ENCODE measurements at places on chromosomes 3 and 15.

- no peak for DNase-seq
These were observed 32.2 kb upstream of the LYZL4 start for GRCh38 chr3:42442640-42443039.

DNA sequence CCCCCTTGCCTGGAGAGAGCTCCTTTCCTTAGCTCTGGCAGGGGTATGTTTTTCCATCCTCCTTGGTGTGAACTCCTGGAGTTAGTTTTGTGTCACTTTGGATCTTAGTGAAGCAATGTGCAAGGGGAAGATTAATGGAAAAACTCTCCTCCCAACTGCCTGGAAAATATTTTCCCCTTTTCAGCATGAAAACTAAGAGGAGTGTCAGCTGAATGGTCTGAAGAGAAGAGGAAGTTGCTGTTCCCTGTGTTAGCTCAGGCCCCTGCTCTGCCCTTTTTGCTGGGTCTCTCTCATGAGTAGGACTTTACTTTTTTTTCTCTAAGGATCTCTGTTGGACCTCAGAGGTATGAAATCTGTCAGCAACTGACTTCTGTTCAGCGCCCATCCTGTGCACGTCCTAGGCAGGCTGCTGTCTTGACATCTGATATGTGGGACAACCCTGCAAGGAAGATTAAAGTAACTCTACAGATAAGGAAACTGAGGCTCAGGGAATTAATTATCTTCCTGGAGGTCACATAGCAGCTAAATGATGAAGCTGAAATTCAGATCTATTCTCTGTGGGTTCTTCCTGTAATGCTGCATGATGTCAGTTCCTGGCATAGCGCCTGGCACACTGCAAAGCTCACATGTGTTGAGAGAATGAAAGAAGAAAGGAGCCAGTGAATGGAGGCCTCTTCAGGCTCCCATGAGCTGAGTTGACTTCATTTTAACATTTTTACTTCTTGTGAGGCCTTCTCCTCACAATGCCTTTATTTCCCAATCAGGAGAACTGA, 109.7 kb upstream of the GALNT15 start:
- DNase-seq: no peak

DNA sequence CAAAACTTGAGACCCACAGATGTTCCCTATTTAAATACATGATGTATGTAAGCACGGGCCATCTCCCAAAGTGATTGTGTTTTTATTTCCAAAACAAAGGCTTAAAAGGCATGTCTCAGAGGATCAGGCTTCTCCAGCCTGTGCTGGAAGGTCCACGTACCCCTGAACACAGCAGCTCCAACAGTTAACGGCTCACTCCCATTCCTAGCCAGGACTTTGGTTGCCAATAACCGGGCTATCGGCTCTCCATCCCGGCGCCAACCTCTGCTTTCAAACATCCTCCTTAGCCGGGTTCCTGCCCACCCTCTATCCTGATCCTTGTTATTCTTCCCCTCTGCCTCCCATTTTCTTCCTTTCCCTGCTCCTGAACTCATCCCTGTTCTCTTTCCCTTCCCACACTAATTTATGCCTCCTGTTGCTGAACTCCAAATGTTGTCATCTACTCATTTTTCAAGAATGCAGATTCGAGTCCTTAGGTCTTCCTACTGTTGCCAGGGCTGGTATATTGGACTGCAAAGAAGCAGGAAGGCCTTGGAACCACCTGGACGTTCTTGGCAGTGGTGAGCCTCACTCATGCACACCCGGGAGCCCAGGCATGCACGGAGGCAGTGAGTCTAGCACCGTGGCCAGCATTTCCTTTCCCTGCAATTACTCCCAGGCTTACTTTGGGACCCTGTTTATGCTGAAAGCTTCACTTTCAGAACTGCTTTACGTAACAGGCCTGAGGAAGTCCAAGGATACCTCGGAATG, 128.4 kb upstream of the RAD18 start:
- no peak for DNase-seq

GRCh38 chr15:84142888-84143337, 92.7 kb upstream of the GOLGA6L4 start:
- peak; percentile 49 for DNase-seq

GRCh38 chr3:10335190-10335738, 14.4 kb upstream of the SEC13 start:
- no peak for DNase-seq

- DNase-seq: no peak
These were observed 1.8 kb downstream of the CLDN18 start for GRCh38 chr3:138011722-138012121.

DNA sequence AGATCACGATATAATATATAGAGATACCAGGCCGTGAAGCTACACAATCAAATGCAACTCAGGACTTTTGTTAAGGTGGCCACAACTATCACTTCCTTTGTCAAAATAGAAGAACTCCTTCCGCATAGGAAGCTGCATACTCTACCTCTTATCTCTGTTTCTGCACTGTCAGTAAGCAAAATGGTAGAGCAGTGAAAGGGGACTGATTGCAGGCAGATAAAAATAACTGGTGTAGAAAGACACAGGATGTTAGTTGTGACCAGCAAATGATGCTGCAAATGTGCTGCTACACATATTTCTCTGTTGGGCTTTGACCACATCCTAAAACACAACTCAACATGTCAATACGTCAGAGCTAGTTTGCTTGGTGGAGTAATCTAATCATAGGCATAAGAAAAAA, 16.3 kb upstream of the TRAT1 start:
- DNase-seq: no peak

- no peak for DNase-seq
These were observed 47.3 kb downstream of the ITGA11 start for GRCh38 chr15:68384451-68385239.

- no peak for DNase-seq
These were observed 1.7 kb upstream of the GFM1 start for GRCh38 chr3:158642474-158643210.

- DNase-seq: peak; percentile 5
These were observed 890.7 kb upstream of the EPHA6 start for GRCh38 chr3:95923496-95924210.

DNA sequence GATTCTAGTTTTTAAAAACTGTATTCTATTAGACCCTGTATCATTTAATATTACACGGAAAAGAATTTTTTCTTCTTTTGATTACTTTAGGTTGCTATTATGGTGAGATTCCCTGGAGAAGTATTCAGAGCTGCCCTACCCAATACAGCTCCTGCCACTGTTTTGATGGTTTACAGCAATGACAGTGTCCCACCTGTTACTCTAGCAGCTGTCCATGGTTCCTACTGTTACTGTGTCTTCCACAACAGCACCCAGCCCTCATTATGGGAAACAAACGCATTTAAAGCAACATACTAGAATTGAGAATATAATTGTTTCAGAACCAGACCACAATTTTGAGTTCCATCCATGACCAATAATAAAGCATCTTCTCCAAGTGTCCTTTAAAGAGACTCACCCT, 450.7 kb downstream of the SHQ1 start:
- no peak for DNase-seq

DNA sequence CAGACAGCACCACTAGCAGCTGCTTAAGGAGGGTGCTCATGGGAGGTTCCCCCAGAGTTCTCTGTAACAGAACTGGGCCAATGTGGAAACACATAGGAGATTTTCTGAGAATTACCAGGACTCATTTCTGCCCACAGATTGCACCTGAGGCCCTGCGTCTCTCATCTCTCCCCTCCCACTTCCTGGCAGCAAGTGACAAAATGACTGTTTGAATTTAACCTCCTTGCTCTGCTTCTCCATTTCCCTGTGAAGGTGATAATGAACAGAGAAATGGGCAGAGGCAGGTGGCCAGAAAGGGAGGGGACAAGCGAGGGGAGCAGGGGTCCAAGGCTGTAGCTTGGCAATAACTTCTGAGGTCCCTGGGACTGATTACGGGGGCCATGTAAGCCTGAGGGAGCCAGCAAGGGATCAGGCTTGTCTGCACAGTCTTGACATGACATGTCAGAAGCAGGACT, 8.0 kb downstream of the EPHB1 start:
- no peak for DNase-seq

GRCh38 chr3:5194341-5194740, 6.8 kb downstream of the EDEM1 start:
- no peak for DNase-seq

- no peak for DNase-seq
These were observed 310.2 kb upstream of the TLE3 start for GRCh38 chr15:70407955-70408354.

GRCh38 chr3:48984663-48985062, 5.4 kb upstream of the P4HTM start:
- no peak for DNase-seq

GRCh38 chr3:139477710-139478640, 1.7 kb upstream of the RBP2 start:
- DNase-seq: no peak
